NCI-H226 (cell line): ENCODE measurements at places on chromosomes 5 and 9.

DNA sequence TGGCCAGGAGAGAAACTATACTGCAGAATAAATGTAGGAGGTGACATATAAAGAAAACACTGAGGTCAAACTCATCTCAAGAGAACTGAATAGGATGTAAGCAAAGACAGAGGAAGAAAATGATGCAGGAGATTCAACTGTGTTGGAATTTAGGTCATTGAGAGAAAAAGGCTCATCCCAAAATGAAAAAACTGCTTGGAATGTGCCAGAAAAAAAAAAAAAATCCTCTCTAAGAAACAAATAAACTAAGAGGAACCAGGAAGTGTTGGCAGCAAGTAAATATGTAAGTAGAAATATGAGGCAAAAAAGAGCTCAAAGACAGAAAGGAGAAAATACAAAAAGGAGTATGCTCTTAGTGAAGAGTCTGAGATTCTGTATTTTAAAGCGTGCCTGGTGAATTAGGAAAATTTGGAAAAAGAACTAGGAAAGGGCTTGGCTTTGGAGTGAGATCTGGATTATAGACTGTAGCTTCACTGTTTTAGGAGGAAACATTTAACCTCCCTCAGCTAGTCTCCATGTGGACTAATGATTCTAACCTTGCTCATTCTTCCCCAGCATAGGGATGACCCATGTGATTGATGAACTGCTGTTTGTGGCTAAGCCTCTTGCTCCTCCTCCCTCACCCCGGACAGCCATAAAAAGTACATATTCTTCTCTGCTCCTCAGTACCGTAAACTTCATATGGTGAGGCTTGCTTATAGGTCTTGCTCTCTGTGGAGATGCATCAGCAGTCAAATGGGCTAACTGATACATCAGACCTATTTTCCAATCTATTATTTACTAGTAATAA, 185.6 kb upstream of the POU5F2 start:
- DNase-seq: peak; percentile 8

- no peak for DNase-seq
Measured at GRCh38 chr5:103693517-103693916, 130.9 kb upstream of the NUDT12 start.

DNA sequence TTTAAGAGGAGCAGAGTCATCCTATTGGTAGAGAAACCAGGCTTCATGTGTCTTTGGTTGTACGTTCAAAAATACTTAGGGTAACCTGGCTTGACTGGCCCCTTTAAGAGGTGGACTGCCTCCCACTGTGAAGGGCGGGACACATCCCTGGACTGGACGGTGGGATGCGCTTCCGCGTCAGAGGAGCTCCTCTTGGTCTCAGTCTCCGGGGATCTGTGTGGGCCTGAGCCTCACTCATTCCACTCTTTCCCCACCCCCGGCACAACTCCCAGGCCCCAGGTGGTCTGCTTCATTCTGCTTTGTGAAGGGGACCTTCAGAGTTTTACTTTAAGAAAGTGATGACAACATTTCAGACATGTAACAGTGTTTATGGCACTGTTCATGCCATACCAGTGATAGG, 601.1 kb downstream of the IRX1 start:
- DNase-seq: no peak

- peak; percentile 72 for DNase-seq
Measured at GRCh38 chr5:150116667-150117400, 30.5 kb upstream of the CSF1R start.

- no peak for DNase-seq
Measured at GRCh38 chr9:746661-747434, 94.6 kb upstream of the DMRT1 start.

DNA sequence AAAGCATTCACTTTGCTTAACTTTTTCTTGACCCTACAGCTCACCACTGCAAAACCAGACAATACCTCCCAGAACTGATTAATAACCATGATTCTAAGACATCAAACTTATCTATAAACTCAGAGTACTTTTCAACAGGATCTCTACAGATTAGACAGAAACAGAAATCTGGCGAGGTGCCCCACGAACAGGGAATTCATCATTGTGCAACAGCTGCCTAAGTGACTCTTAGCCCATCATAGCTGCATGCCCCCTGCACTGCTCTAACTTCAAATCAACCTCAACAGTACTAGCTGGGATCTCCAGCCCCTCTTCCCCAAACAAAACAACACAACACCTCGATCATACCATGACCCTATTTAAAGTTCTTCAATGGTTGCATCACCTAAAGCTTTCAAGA, 16.1 kb upstream of the COL23A1 start:
- DNase-seq: no peak

GRCh38 chr5:61333321-61333953, 1.4 kb downstream of the ZSWIM6 start:
- no peak for DNase-seq

- DNase-seq: no peak
Measured at GRCh38 chr5:158877124-158877581, 222.6 kb downstream of the EBF1 start.

GRCh38 chr9:4117835-4118610, 181.8 kb downstream of the GLIS3 start:
- no peak for DNase-seq

- no peak for DNase-seq
Measured at GRCh38 chr5:6979061-6979460, 265.8 kb downstream of the TENT4A start.

- DNase-seq: peak; percentile 22
Measured at GRCh38 chr9:126723807-126724172, 81.0 kb upstream of the ZBTB43 start.

- DNase-seq: no peak
Measured at GRCh38 chr9:86685556-86685955, 261.8 kb downstream of the GAS1 start.
